ENCODE measurements at places on chromosomes 2 and 18.

GRCh38 chr2:25145803-25146202 is 22.6 kb downstream of the POMC start:
- no peak for DNase-seq

DNA sequence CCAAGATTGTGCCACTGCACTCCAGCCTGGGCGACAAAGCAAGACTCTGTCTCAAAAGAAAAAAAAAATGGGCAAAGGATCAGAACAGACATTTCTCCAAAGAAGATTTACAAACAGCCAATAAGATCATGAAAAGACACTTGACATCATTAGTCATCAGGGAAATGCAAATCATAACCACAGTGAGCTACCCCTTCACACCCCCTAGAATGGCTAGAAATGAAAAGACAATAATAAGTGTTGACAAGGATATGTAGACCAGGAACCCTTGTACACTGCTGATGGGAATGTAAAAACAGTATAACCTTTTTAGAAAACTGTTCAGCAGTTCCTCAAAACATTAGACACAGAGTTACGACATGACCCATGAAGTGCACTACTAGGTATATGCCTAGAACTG is 18.4 kb upstream of the MTERF4 start:
- no peak for DNase-seq

- no peak for DNase-seq
Measured at GRCh38 chr2:151182396-151182795, 79.3 kb downstream of the RBM43 start.

GRCh38 chr2:172251231-172251630 is 148.5 kb upstream of the DLX2 start:
- no peak for DNase-seq

DNA sequence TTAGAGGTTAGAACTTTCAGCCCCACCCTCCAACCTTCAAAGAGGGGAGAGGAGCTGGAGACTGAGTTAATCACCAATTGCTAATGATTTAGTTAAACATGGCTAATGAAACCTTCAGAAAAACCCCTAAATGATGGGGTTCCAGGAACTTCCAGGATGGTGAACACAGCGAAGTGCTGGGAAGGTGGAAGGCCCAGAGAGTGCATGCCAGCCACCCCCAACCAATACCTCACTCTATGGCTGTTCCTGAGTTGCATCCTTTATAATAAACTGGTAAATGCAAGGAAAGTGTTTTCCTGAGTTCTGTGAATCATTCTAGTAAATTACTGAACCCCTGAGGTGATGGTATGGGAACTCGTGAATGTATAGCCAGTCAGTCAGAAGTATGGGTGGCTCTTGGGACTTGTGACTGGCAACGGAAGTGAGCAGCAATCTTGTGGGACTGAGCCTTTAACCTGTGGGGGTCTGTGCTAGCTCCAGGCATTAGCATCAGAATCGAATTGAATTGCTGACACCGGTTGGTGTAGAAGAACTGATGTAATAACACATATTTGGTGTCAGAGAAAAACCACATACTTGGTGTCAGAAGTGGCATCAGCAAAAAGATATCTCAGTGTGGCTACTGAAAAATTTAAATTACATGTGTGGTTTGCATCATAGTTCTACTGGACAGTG is 37.4 kb downstream of the NPHP1 start:
- DNase-seq: no peak

- DNase-seq: no peak
Measured at GRCh38 chr2:188561473-188561979, 269.9 kb downstream of the GULP1 start.
